Mononuclear cell (primary cell): ENCODE measurements at places on chromosomes 12 and 14. TPM values are rescaled to one million over a fixed set of nuclear protein-coding genes. Genes with fewer than 3 reads are reported as not detected.

CIROP gene
- not detected for total RNA-seq

TAS2R13 gene
- 0.94 TPM for total RNA-seq

TDRD9 gene
- 2.5 TPM for total RNA-seq

CARMIL3 gene
- 0.52 TPM for total RNA-seq

INSM2 gene
- total RNA-seq = not detected

PGF gene
- not detected for total RNA-seq

SLC8A3 gene
- total RNA-seq = 1.0 TPM

ISCU gene
- 137 TPM for total RNA-seq

SELPLG gene
- total RNA-seq = 36.8 TPM

APOF gene
- not detected for total RNA-seq

GRIP1 gene
- 0.94 TPM for total RNA-seq

GALNT6 gene
- 11.3 TPM for total RNA-seq

PLEKHG7 gene
- total RNA-seq = 0.42 TPM

KCNMB4 gene
- total RNA-seq = 0.63 TPM

PLEKHH1 gene
- total RNA-seq = not detected

FAM186B gene
- 0.84 TPM for total RNA-seq

SRRM4 gene
- not detected for total RNA-seq

RASAL1 gene
- total RNA-seq = 0.10 TPM

OTX2 gene
- total RNA-seq = not detected

TMBIM4 gene
- 69.9 TPM for total RNA-seq

GPR84 gene
- 49.4 TPM for total RNA-seq

CLEC2B gene
- total RNA-seq = 248 TPM

LRP6 gene
- 4.9 TPM for total RNA-seq

OTOGL gene
- total RNA-seq = not detected

PMCH gene
- total RNA-seq = not detected

SERPINA9 gene
- not detected for total RNA-seq

CCDC88C gene
- 174 TPM for total RNA-seq

CD4 gene
- total RNA-seq = 94.3 TPM

BATF gene
- total RNA-seq = 7.7 TPM

STAB2 gene
- not detected for total RNA-seq

MBIP gene
- total RNA-seq = 27.9 TPM
